ENCODE measurements at places on chromosomes 12 and 14.
A peak's percentile ranks its signal among the peaks of the same experiment; 100 is the strongest.

GRCh38 chr12:92156704-92157395 lies 11.2 kb upstream of the BTG1 start:
- no peak for DNase-seq

DNA sequence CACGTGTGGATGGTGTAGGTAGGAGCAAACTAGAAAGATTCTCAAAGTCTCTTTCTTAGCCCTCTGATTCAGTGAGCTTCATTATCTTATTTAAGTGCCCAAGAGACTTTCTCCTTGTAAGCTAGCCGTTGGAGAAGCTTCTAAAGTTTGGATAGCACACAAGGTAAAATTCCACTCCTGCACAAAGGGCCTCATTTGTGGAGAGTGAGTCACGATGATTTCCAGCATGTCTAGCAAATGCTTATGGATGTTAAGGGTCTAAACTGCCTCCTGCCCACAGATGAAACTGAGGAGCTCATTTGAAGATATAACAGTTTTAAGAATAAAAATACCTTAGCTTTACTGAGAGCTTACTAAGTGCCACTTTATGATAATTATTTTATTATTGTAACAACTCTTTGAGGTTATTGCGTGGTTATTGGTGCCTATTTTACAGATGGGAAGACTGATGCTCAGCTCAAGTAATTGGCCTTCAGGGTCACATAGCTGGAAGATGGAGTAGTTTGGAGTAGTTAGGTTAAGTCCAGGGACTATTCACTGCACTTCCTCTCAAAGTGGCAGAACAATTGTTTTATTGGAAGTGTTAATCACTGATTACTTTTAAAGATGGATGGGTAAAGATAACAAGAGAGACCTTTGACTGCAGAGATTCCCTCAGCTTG lies 78.7 kb upstream of the HIF1A start:
- DNase-seq, result peak; percentile 86

- DNase-seq, result no peak
Measured at GRCh38 chr12:54437697-54438096, 18.6 kb upstream of the ITGA5 start.

DNA sequence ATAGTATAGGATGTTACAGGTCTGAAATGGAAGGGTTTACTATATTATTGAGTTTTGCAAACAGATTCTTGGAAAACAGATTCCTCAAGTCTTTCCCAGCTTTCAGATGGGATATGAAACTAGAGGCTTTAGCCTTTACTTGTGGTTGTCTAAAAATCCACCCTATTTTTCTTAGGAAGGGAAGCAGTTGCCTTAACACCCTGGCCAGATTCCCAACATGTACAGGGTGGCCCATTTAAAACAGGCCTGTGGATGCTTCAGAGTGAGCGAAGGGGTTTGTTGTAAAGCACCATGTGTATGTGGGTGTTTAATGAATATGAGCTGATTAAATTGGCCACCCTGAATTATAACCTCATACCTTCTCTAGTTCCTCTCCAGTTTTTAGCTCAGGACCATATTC lies 415.9 kb downstream of the ZFP36L1 start:
- no peak for DNase-seq

DNA sequence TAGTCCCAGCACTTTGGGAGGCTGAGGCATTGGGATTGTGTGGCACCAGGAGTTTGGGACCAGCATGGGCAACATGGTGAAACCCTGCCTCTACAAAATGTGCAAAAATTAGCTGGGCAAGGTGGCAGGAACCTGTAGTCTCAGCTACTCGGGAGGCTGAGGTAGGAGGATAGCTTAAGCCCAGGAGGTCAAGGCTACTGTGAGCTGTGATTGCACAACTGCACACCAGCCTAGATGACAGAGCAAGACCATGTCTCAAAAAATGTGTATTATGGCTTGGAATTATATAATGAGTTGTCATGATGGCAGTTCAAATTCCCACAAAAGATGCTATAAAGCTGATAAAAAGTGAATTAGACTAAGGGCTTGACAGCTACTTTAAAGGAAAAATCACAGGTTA lies 20.6 kb upstream of the TMPRSS12 start:
- no peak for DNase-seq

DNA sequence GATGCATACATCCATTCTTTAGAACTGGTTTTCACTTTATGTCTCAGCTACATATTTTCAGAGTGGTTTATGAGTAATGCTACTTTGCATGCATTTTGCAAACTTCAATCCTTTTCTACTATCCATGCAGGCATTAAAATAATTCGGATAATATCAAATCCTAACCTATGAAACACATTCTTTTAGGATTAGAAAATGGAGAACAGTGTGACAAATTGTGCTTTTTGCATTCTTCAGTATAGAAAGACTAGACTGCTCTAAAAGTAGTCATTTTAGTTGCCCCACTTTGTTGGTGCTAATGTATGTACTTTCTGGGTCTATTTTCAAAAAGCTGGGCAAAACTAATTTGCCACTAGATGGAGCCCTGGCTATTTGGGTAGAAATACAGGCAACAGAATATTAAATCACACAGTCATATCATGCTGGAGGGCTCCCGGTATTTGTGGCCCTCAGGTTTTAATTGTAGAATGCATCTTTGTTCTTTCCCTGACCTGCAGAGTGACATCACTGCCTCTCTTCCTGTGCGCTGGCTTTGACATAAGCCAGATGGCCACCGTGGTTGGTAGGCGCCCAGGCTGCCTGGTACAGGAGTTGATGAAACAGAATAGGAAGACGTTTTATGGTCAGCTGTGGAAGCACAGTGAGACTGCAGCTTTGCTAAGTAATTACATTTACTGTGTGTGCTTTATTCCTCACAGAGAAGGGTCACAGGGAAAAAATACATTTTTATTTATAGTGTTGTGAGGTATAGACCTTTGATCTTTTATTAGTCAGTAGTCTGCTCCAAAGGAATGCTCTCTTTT lies 28.1 kb downstream of the MSRB3 start:
- DNase-seq, result peak; percentile 72

DNA sequence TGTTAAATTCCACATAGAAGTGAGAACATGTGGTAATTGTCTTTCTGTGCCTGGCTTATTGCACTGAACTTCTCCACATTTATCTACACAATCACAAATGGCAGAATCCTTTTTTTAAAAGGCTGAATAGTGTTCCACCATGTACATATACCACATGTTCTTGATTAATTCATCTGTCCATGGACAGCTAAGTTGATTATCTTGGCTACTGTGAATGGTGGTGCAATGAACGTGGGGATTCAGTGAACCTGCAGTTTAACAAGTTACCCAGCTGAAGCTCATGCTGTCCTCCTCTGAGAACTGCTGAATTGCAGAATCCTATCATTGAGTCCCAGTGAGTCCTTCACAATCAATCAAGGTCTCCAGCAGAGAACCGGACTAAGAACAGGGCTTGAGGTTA lies 74.9 kb downstream of the TBK1 start:
- peak; percentile 53 for DNase-seq

GRCh38 chr12:62817556-62818271 lies 117.2 kb downstream of the PPM1H start:
- DNase-seq, result peak; percentile 27

- DNase-seq, result no peak
Measured at GRCh38 chr14:92635031-92635430, 113.4 kb downstream of the LGMN start.

GRCh38 chr12:28998662-28999120 lies 150.4 kb upstream of the FAR2 start:
- DNase-seq, result peak; percentile 43

DNA sequence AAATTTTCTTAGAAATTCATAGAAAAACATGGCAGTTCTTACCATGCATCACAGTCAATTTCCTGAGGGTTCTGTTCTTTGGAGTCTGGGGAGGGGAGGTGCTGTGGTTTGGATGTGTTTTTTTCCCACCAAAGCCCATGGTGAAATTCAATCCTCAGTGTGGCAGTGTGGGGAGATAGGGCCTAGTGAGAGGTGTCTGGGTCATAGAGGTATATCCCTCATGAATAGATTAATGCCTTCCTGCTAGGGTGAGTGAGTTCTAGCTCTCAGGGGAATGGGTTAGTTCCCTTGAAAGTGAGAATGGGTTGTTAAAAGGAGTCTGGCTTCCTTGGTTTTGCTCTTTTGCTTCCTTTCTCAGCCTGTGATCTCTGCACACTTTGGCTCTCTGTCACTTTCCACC lies 277.8 kb downstream of the APAF1 start:
- DNase-seq, result no peak

DNA sequence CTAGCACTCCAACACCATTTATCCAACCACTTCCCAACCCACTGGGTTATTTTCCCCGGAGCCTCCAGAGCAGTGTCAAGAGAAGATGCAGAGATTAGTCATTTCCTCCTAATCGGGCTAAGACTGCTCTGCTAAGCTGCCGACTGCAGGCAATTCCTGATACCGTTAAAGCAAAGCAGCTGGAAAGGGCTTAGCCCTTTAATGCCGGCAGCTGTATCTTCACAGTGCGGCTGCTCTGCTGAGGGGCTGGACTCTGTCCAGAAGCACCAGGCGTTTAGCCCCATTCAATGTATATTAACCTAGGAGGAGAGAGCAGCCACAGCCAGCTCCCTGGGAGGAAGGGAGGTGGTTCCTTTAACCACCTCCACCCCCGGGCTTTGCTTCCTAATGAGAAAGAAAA lies 11.1 kb downstream of the AQP6 start:
- DNase-seq, result peak; percentile 92

Measured in fibroblast of skin of abdomen (primary cell).